ENCODE measurements at places on chromosomes 6 and 20. TPM values are rescaled to one million over a fixed set of nuclear protein-coding genes. Genes with fewer than 3 reads are reported as not detected.

Gene SRSF12
- 0.71 TPM for total RNA-seq

Gene SNPH
- total RNA-seq, result 3.2 TPM

GRCh38 chr20:21967481-21967880 lies 262.0 kb downstream of the PAX1 start:
- H3K4me3 ChIP-seq, result no peak overlapping the region
- H3K27ac ChIP-seq, result no peak overlapping the region
- H3K27me3 ChIP-seq, result no peaks in the 10 kb centered on the region
- H3K36me3 ChIP-seq, result no peaks in the 10 kb centered on the region
- H3K4me1 ChIP-seq, result no peaks in the 10 kb centered on the region

GRCh38 chr20:16392346-16392745 lies 180.9 kb downstream of the KIF16B start:
- no peak overlapping the region for H3K4me3 ChIP-seq
- H3K4me1 ChIP-seq, result no peaks in the 10 kb centered on the region
- no peaks in the 10 kb centered on the region for H3K27me3 ChIP-seq
- H3K36me3 ChIP-seq, result no peaks in the 10 kb centered on the region
- no peak overlapping the region for H3K27ac ChIP-seq

- no peaks in the 10 kb centered on the region for H3K4me1 ChIP-seq
- H3K27me3 ChIP-seq, result no peaks in the 10 kb centered on the region
- no peak for DNase-seq
- no peak overlapping the region for H3K27ac ChIP-seq
- no peak overlapping the region for H3K4me3 ChIP-seq
- H3K36me3 ChIP-seq, result no peaks in the 10 kb centered on the region
Measured at GRCh38 chr20:3753501-3754275, 13.9 kb downstream of the ADISSP start.

GRCh38 chr6:154650351-154650750 lies 82.9 kb upstream of the SCAF8 start:
- no peaks in the 10 kb centered on the region for H3K4me1 ChIP-seq
- H3K27ac ChIP-seq, result no peak overlapping the region
- no peaks in the 10 kb centered on the region for H3K27me3 ChIP-seq
- H3K36me3 ChIP-seq, result no peaks in the 10 kb centered on the region

- no peak for DNase-seq
- H3K27me3 ChIP-seq, result no peaks in the 10 kb centered on the region
- no peak overlapping the region for H3K27ac ChIP-seq
- no peaks in the 10 kb centered on the region for H3K4me1 ChIP-seq
- no peaks in the 10 kb centered on the region for H3K36me3 ChIP-seq
Measured at GRCh38 chr6:157741948-157742556, 81.0 kb upstream of the SNX9 start.

DNA sequence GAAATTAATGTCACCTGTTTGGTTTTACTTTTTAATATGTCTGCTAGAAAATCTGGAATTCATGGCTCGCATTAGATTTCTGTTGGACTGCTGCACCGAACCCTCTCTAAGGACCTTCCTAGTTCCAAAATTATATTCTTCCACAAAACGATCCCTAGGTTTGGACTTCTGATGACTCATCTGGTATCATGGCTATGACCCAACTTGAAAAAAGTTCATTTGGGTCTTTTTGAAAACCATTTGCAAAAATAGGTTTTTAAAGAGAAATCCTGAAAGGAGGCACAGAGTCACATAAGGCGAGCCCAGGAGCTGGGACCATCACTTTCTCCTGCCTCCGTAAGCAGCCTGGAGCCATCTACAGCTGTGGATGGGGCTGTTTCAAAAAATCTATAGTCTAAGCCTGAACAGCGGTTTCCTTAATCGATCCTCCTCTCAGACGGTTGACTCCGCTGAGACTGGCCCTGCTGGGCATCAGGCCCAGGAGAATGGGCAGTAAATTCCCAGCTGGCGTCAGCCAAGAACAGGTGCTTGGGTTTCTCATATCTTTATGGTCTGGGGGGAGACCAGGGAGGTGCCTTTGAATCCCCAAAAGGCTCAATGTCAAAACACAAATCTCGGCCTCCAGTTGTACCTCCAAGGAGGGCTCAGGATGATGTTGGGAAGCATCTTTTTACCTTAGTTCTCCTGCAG lies 44.6 kb downstream of the SLC24A3 start:
- H3K27me3 ChIP-seq, result no peaks in the 10 kb centered on the region
- H3K4me1 ChIP-seq, result no peaks in the 10 kb centered on the region
- no peaks in the 10 kb centered on the region for H3K36me3 ChIP-seq
- DNase-seq, result no peak
- no peak overlapping the region for H3K4me3 ChIP-seq

GRCh38 chr6:157574851-157575424 lies 193.9 kb downstream of the ZDHHC14 start:
- DNase-seq, result no peak
- H3K4me1 ChIP-seq, result peaks cover 16% of the 10 kb centered on the region
- no peaks in the 10 kb centered on the region for H3K36me3 ChIP-seq
- H3K27me3 ChIP-seq, result no peaks in the 10 kb centered on the region
- H3K4me3 ChIP-seq, result no peak overlapping the region
